NCI-H1436 (cell line): ENCODE measurements at places on chromosomes 13 and 19.

DNA sequence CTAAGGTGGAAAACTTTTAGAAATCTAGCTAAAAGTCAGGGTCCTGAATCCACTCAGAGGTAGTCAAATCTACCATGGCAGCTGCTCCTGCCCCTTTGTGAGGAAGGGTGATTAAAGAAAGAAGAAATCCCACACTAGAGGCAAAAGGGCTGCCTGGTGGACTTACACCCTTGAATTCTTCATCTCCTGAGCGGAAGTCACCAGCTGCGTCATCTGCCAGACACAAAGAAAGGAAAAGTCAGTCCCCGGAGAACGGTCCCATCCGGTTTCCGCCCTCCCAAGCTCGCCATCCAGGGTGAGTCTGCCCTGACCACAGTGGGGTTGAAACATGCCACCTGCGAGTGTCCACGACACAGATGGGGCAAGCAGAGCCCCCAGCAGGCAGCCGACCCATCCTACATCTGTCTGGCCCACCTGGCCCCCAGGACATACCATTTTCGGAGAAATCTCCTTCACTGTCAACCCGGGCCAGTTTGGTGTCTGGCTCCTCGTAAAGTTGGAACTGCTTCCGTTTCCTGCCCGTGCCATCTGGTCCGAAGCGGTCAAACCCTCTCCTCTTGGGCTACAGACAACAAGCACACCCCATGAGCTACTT lies 7.7 kb downstream of the AKAP8 start:
- DNase-seq: no peak

GRCh38 chr13:93001866-93002461 lies 224.6 kb upstream of the GPC6 start:
- no peak for DNase-seq

GRCh38 chr13:47499358-47500150 lies 501.5 kb downstream of the SUCLA2 start:
- no peak for DNase-seq

GRCh38 chr19:45368127-45368526 lies 2.2 kb downstream of the ERCC2 start:
- DNase-seq: no peak

DNA sequence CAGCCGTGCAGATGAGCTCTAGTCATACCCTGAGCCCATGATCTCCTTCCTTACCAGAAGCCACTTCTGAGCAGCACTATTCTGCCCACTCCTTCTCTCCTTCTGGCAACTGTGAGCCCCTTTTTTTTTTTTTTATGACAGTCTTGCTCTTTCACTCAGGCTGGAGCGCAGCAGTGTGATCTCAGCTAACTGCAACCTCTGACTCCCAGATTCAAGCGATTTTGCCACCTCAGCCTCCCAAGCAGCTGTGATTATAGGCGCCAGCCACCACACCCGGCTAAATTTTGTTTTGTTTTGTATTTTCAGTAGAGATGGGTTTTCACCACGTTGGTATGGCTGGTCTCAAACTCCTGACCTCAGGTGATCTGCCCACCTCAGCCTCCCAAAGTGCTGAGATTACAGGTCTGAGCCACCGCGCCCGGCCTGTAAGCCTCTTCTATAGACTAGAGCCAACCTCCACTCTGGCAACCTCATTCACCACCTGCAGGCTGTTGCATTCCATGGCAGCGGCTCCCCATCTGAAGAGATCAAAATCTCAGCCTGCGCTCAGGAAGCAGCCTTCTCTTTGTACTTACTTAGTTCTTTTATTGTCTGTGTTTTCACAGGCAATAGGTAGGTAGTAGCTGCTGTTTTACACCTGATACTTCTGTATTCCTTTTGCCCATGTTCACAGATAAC lies 34.8 kb upstream of the NDFIP2 start:
- no peak for DNase-seq

GRCh38 chr19:29554149-29554548 lies 28.4 kb downstream of the VSTM2B start:
- DNase-seq: no peak

DNA sequence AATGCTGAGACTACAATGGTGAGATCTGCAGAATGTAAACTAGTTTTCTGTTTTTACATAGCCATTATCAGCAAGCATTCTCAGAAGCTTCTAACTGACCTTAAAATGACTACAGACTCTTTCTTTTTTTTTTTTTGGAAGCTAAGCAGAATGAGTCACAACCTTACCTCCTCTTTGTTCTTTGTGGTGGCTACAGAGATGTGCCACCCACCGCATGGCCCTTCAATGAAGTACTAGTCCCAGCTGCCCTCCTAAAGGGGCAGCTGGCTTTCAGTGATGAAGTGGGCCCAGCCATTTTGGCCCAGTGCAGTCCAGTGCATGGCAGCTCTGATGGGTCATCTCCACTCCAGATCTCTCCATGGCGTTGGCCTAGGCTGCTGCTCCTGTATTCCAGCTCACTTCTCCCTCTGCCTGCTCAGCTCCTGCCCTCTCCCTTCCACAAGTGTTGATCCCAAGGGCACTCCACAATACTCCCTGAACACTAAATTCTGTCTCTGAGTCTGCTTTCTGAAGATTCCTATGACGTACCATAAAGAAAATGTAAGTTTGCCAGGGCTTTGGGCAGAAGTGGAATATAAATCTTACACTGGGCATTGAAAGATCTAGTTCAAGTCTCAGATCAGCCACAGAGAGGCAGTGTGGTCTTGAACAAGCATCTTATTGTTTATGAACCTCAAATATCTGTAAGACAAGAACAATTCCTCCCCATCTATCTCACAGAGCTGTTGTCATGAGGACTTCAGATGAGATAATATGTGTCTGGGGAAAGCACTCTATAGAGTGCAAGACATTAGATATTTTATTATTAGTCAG lies 85.6 kb downstream of the RXFP2 start:
- DNase-seq: no peak

DNA sequence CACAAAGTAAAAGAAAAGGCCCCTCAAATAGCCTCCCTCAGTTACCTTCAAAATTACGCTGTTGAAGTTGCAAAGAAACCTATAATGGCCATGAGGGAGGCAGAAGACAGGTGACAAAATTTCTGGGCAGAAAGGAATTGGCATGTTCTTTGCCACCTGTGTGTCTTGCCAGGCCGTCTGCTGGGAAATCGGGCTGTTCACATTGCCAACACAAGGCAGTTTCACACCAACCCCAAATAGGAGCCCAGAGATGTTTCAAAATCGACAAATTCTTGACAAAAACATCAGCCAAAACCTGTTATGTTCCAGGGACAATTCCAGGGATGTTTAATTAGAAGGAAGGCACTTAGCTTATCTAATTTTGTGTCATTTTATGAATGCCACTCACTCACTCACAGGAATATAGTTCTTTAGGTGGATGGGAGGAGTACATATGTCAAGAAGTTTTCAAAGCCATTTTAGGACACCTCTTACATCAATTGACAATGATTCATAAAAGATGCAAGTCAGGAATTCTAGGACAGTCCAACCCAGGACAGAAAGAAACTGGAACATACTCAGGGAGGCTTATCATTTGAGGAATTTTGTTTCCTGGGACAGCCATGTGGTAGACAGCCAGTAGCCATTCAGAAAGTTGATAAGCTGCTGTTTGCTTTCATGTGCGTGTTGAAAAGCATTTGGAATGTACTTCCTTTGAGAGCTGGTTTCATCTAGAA lies 164.5 kb downstream of the RGCC start:
- DNase-seq: no peak

DNA sequence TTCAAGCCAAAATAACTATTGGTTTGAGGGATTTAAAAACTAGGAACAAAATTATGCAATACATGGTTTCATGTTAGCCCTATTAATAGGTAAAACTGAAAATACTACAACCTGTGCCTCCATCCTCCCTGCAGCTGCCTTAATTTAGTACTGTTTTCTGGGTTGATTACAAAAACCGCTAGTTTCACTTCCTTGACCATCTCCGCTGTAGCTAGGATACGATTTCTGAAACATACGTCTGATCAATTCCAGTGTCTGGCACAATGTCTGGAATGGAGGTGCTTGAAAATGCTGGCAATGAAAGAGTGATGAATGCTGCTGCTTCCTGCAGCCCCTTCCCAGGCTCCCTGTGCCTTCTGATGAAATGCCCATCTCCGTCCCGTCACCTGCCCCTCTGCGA lies 273.5 kb downstream of the SHISA2 start:
- DNase-seq: no peak

GRCh38 chr13:32545083-32545482 lies 6.5 kb upstream of the N4BP2L2 start:
- DNase-seq: no peak

DNA sequence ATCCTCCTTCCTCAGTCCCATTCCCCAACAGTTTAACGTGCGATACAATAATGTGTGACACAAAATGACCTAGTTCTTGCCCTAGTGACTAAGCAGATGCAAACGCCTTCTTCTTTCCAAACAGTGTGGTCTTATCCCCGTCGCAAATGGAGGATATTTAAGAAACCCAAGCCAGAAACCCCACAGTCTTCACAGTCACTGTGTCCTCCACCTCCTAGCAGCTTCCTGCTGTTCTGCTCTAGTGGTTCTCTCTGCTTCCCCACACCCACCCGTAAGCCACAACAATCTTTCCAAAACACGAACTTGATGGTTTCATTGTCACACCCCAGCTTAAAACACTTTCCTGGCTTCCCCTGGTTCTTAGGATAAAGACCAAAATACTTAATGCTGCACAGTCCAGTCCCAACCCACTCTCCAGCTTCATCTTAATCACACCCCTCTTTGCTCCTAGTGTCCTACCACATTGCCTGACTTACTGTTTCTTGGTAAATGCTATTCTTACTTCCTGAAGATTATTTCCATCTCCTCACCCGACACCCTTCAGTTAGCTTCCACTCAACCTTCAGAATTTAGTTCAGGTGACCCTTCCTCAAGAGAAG lies 32.3 kb downstream of the ITM2B start:
- no peak for DNase-seq

GRCh38 chr13:98771838-98772611 lies 19.6 kb upstream of the SLC15A1 start:
- no peak for DNase-seq

DNA sequence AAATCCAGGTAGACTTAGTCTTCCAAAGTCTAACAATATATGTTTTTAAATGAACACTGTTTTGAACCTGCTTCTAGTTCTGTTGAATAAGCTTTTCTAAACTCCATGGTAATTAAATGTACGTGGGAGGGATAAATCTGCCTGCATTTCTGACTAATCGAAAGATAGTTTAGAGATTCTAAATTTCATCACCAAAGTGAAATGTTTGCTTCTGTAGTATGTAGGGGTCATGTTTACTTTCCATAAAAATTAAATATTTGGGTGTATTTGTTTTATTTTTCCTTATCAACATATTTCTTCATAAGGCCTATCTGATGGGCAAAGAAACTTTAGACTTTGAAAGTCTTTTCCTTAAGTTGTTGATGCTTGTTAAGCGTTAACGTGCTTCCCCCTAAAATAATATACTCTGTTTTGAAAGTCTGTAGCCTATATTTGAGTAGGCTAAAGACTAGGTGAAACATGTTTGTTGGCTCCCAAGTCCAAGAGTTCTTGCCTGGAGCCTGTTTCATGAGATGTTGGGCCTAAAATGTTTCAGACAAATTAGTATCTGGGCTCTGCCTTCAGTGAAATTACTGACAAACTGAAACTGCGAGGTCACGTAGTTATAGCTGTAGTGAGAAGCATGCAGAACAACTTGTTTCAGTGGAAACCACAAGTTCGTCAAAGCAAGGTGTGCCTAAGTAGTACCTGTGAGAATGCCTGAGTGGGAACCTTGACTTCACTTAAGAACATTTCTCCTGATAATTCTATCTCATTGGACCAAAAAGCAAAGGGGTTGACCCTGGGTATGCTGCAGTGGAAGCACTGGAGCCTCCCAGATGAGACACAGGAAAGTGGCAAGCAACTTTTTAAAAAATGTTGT lies 126.2 kb downstream of the LMO7 start:
- no peak for DNase-seq

DNA sequence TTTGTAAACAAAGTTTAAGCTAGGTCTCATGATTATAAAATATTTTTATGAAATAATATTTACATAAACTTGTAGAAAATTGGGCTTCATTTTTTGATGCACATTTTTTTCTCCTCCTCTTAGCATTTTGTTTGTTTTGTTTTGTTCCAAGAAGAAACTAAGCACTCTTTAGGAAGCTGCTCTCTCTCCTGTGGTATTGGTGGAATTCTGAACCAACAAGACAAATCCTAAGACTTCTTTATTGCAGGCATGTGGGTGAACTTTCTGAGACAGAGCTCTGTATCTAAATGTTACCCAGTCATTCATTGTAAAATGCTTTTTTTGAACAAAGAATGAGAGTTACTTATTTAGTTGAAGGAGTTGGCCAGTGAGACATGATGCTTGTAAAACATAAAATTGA lies 39.3 kb downstream of the LMO7 start:
- DNase-seq: no peak

DNA sequence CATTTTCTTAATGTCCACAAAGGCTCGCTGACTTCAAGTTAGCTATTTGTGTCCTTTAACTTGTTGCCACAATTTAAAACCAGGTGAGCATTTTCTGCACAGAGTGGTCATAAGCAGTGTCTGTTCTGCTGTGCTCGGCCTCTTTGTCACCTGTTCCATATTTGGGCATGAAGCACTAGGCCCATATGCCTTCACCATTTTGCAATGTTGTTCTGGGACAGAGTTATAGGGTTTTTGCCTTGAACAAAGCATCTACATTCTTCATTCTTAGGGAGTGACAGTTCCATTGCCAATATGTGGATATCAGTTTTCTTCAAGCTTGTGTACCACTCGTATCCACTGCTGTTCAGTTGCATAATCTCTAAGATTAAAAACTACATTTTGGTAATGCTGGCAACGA lies 56.1 kb downstream of the LRCH1 start:
- no peak for DNase-seq

GRCh38 chr13:99425485-99426341 lies 75.6 kb upstream of the TM9SF2 start:
- no peak for DNase-seq

- DNase-seq: no peak
Observed at GRCh38 chr13:50599046-50599445, 244.4 kb downstream of the DLEU7 start.

DNA sequence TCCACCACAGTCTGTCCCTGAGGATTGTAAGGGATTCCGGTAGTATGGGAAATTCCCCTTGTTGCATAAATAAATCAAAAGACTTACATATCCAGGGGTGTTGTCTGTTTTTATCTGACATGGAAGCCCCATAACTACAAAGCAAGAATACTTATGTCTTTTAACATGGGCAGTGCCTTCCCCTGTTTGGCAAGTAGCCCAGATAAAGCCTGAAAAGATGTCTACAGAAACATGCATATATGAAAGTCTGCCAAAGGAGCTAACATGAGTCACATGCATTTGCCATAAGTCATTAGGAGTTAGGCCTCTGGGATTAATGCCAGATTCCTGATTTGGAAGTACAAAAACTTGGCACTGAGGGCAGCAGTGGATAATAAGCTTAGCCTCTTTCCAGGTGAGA lies 62.1 kb downstream of the ZNF737 start:
- no peak for DNase-seq

GRCh38 chr13:110138700-110139036 lies 168.3 kb downstream of the COL4A1 start:
- DNase-seq: no peak
